ENCODE measurements at places on chromosomes 7 and 10.
A peak's percentile ranks its signal among the peaks of the same experiment; 100 is the strongest.

GRCh38 chr10:17795813-17796594, 13.1 kb upstream of the MRC1 start:
- DNase-seq, result no peak

DNA sequence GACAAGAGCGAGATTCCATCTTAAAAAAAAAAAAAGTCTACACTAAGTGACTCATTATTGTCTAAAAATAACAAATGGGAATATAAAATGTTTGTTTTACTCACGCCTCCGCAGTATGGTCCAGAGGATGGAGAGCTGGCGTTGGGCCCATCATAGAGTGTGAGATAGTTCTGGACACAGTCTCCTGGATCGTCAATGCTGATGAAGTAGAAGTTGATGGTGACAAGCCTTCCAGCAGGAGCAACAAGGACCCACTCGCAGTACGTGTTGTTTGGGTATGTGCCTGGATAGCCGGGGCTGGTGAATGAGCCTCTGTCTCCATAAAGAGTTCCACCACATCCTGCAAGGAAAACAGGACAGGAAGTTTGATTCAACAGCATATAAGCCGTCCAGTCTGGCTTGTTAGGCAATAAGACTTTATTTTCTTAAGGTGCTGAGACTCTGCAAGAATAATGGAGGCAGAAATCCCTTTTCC, 11.5 kb upstream of the RSU1 start:
- no peak for DNase-seq

- no peak for DNase-seq
Observed at GRCh38 chr7:109873296-109873695, 1217.6 kb upstream of the LRRN3 start.

GRCh38 chr7:50346545-50347497, 42.3 kb downstream of the IKZF1 start:
- no peak for DNase-seq

- peak; percentile 10 for DNase-seq
Observed at GRCh38 chr7:155291045-155291530, 6.6 kb upstream of the INSIG1 start.

DNA sequence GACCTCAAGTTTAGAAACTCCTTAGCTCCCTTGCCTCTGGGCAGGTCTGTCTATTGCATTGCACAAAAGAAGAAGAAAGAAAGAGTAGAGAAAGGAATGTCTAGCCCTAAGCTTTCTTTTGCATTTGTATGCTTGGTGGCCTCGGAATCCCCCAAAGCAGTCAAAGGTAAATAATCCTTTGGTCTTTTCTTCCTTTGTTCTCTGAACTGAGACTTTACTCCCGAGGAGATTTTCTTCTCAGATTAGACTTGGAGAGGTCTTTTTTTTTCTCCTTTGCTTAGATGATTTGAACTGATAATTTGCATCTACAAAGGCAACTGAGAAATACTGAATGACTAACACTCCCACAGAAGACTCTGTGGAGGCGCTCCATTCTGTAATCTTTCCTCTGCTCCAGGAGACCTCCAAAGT, 93.2 kb downstream of the AKR1D1 start:
- no peak for DNase-seq

- DNase-seq, result no peak
Observed at GRCh38 chr10:89138755-89139490, 68.2 kb downstream of the CH25H start.

DNA sequence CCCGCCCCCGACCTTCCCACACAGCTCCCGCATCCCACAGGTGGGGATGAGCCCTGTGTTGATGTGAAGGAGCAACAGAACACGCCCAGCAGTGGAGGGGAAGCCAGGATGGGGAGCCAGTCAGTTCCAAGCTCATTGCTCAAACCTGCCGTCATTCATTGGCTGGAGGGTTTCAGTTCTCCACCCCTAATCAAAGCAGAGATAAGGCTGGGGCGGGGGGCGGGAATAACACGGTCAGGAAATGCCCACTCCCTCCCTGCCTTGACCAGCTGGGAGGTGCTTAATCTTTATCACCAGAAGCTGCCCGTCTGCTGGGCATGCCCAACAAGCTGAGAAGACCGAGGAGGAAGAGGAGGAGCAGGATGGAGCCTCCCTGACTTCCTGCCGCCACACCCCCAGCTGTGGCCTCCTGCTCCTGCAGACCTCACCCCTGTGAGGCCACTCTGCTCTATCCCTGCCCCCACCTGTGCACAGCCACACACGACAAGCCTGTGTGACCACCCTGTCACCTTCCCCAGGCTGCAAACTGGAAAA, 265.1 kb downstream of the ZEB1 start:
- DNase-seq, result no peak

DNA sequence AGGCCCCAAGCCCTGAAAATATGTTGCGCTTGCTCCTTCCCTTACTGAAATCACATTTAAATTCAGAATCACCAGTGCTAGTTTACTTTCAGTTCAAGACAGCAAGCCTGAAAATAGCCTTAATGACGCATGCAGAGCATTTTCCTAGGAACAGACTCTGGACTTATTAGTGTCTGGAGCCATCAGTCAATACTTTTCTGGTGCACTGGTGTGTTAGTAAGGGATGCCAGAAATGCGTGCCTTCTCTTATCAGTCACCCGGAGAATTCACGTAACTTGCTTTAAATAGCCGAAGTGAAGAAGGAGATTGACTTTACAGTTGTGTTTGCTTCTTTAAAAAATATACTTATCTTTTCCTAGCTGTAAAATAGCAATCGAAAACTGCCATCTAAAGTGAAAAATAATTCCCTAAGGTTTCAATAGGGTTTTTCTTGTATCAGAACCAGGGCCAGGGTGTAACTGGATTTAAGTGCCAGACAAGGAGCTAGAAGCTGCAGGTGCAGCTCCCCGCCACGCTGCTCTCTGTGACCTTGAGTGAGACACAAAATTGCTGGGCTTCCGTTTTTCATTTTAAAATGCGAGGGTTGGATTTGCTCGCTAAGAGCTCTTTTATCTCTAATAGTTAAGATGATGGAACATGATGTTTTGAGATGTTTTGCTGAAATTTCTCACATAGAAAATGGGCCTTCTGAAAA, 177.8 kb downstream of the NSUN6 start:
- no peak for DNase-seq

GRCh38 chr10:22346096-22346661, 883 bp downstream of the SPAG6 start:
- DNase-seq, result no peak

DNA sequence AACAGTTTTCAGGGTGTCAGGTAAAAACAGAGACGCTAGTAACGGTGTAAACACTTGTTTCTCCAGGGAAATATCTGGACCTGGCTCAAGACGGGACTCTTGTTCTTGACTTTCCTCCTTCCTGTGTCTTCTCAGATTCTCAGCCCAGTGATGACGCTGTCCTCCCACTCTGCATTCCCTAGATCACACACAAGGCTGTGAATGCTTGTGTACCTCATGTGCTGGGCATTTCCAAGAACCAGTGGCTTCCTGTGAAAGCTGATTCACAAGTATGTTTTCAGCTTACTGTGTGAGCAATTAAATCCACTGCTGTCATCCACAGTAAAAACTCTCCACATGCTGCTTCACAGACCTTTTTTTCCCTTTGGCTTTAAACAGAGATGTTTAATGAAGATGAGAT, 193.8 kb upstream of the DPP6 start:
- DNase-seq, result no peak

DNA sequence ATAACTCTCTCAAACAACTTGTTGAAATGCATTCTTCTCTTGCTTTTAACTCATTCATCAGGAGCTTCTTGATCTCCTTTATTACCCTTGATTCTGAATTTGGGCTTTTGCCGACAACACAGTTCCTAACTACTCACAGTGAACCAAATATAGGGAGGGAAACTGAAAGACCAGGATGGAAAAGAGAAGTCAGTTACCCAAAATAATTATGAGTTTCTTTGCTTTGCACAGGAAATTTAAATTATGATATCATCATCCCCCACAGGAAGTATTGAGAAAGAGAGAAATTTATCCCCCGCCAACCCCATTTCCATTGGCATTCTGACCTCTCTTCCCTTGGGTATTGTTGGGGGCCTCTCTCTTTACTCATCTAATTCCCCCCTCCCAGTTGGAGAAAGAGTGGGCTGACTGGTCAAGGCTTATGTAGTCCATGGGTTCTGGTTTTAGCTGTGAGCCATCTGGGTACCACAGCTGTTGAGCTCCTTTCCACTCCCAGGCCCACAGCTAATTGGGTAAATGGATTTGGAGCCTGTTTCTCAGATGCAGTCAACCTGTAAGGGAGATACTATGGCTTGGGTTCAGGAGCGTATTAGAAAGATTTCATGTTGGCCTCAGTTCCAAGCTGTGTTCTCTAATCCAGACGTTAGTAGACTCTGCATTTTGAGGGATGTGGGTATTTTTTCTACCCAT, 109.0 kb downstream of the FZD1 start:
- DNase-seq, result no peak

DNA sequence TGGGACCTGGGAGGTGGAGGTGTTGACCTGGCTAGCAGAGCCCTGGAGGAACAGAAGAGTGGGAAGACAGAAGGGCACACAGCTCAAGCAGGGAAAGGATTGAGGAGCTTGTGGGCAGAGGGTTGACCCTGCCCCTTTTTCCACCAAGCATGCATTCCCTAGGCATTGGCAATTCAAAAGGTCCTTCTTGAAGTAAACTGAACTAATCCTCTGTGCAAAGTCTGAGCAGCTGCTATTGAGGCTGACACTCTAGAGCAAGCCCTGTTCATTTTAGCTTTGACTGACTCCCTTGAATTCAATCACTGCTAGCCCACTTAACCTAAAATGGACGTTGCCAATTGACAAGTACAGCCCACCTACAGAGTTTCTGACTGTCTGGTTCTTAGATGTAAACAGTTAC, 116.5 kb upstream of the TNS3 start:
- no peak for DNase-seq

GRCh38 chr7:332020-332517, 42.1 kb downstream of the FOXL3 start:
- no peak for DNase-seq

- DNase-seq, result no peak
Observed at GRCh38 chr10:66550351-66550750, 375.5 kb upstream of the LRRTM3 start.

- no peak for DNase-seq
Observed at GRCh38 chr10:124070666-124071065, 22.7 kb downstream of the CHST15 start.
